ENCODE measurements at places on chromosomes 4 and X.

GRCh38 chr4:148060264-148061140 is 328.6 kb downstream of the ARHGAP10 start:
- no peak for DNase-seq

DNA sequence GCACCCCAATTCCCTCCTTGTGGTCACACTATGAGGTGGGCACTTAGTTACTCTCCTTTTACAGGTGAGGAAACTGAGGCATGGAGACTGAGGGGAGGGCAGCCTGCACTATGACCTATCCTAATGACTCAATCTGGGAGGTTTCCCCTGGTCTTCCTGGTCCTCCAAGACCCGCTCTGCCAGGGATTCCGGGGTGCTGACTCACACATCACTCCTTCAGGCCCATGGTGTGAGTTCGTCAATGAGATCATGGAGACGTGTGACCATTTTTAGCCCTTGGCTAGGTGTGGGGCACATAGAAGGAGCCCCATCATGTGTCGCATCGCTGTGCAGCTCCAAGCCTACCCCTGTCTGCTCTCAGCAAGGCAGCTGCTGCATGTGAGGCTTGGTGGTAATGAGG is 32.4 kb upstream of the BCOR start:
- no peak for DNase-seq

DNA sequence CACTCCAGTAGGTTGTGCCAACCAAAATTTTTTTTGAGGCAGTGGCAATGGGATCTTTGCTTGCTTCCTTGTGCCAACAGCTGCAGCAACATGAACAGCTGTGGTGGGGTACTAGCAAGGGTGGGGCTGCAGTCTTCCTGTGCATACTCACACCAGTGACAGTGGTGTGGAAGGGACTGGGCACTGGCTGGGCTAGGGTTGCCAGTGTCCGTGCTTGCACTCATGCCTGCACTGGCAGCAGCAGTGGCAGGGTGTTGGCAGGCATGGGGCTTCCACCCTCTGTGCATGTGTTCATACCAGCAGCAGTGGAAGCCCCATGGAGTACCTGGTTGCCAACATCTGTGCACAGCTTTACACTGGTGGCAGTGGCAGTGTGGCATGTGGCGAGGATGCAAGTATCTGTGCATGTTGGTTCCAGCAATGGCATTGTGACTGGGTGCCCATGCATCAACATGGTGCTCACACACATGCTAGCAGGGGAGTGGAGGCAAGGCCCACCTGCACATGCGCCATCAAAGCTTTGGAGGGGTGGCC is 1312.6 kb downstream of the PCDH18 start:
- no peak for DNase-seq

DNA sequence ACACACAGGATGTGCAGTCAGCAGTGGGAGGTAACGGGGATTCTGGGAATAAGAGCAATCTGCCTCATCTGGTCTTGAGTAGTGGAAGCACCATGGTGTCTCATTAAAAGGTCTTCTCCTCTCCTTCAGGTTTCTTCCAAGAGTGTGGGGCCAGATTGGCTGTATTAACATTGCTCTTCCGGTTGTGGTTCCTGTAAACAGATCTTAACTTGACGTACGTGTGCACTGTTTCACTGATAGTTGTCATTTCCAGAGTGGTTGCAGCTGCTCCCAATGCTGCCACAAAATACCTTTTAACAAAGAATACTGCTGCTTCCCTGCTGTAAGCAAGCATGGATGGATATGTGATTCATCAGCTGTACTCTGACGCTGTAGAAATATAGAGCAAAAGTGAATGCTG is 1443.4 kb upstream of the TENM3 start:
- no peak for DNase-seq

DNA sequence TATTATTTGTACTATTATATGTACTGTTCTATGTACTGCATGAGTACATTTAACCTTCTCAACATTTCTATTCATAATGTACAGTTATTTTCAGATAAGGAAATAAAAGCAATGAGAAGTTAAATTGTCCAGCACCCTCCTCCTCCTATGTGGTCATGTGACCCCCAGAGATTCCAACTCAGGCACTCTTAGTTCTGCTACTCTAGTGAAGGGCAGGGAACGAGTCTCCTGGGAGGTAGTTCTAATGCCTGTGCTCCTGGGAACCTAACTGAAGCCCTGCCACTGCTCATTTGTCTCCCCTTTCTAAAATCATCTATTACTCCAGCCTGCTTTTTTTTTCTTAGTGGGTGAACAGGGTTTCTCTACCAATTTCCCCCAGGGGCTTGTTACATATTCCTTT is 105.9 kb upstream of the GPRIN3 start:
- DNase-seq, result no peak

DNA sequence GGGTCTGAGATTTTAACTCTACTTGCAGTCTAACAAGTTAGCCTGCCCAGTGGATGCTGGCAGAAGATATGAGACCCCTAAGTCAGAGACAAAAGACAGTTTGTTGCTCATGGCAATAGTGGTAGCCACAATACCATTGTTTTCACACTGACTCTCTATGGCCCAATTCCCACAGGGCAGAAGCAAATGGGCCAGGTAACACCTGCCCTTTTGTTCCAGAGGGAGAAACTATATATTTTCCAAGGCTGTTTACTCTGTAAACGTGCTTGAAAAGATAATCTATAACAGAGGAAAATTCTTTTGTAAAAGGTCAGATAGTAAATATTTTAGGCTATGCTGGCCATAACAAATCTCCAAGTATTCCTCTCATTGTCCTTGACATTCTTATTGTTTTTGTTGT is 57.2 kb upstream of the NPNT start:
- no peak for DNase-seq

GRCh38 chrX:150781677-150782076 is 88.5 kb downstream of the MTMR1 start:
- no peak for DNase-seq

DNA sequence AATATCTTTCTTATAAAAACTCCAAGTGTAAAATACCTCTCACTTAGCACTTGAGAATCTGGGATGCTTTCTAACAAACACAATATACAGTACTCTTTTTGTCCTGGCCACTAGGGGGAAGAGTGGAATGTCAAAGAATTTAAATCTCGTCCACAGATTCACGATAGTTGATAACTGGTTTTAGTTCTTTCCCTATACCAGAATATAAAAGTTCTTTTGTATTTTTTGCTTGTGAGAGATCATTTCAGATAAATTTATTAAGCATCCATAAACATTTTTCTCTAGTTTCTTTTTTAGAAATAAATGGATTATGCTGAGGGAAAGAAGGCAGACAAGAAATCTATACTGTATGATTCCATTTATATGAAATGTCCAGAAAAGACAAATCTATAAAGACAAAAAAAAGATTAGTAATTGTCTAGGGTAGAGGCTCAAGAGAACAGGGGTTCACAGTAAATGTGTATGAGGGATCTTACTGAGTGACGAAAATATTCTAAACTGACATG is 50.4 kb downstream of the MGARP start:
- DNase-seq, result no peak

DNA sequence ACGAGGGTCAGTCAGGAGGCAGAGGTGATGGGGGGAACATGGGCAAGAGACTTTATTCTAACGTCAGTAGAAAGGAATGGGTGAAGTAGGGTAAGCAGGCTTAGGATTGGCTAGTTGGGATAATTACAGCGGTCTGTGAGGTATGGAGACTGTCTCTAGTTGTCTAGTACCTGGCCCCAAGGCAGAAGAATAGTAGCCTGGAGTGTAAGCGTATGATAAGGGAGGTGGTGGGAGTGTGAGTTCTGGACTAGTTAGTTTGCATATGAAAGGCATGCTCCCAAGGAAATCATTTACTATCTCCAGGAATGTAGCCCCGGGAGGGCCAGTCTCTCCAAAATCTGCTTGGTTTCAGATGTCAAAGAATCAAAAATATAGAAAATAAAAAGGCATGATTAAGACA is 219.6 kb upstream of the ANXA3 start:
- DNase-seq, result no peak

GRCh38 chrX:139388254-139388653 is 142.3 kb upstream of the F9 start:
- no peak for DNase-seq

GRCh38 chr4:65482410-65482809 is 187.9 kb downstream of the EPHA5 start:
- DNase-seq, result no peak

DNA sequence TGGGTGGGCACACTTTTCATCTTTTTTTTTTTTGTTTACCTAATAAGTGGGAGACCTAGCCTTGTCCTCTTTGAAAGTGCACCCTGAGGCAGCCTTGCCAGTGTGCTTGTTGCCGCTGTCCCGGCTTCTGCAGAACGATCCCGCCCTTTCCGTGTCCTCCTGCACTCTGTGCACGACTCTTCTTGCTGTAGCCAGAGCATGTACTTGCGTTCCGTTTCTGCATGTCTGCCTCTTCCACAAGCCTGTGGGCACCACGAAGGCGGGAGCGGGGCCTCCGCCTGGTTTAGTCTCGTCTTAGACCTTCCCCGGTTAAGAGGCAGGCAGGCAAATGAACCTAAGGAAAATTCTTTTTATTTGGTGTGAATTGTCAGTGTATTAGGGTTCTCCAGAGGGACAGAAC is 32.6 kb upstream of the TBC1D14 start:
- DNase-seq, result no peak

DNA sequence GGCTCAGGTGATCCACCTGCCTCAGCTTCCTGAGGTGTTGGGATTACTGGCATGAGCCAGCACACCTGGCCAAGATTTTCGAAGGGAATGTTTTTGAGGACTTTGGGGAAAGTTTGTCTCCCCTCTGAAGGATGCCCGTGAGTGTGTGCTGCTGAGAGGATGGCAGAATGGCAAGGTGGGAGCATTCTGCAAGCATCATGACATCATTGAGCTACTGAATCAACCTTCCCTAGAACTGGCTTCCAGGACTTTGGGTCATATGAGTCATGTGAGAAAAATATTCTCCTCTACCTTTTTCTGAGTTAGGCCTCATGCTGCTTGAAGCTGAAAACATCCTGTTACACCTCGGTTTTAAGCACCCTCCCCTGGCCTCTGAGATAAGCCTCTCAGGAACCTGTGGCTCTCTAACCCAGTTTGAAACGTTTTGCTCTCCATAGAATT is 31.0 kb downstream of the TMEM131L start:
- DNase-seq, result no peak

DNA sequence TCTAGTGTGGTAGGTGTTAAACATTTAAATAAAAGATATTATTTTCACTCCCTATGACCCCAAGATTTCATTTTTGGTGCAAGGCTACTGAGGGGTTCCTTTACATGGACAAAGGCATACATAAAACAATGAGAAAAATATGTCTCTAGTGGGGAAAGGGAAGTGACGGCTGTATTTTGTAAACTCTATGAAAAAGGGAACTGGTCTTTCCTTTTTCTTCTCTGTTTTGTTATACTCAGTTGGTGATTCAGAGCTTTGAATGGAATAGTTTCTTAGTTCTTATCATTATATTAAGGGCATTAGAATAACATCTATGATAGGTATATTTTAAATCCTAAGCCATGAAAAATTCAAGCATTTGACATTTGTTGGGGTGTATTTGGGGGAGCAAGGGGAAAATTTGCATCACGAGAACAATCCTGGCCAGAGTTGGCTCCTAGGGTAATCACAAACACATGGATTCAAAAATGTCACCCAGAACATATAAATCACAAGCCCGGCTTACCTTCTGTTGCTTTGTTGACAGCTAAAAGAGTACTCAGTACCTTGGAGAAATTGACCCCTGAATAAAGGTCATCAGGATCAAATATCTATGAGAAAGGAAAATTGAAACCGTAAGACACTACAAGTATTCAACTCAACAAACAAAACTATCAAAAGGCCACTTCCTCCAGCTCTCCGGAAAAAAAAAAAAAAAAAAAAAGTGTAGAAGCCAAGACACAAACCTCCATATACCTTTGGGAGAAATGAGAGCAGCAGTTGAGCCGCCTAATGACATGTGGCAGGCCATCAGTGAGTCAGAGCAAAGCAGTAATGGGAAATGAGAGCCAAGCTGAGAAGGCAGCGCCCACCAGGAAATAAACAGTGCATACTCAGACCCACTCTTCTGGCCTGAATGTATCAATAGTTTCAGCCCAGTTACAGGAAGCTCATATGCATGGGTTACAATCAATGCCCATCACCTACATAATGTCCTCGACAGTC is 33.4 kb downstream of the ARHGEF6 start:
- no peak for DNase-seq

DNA sequence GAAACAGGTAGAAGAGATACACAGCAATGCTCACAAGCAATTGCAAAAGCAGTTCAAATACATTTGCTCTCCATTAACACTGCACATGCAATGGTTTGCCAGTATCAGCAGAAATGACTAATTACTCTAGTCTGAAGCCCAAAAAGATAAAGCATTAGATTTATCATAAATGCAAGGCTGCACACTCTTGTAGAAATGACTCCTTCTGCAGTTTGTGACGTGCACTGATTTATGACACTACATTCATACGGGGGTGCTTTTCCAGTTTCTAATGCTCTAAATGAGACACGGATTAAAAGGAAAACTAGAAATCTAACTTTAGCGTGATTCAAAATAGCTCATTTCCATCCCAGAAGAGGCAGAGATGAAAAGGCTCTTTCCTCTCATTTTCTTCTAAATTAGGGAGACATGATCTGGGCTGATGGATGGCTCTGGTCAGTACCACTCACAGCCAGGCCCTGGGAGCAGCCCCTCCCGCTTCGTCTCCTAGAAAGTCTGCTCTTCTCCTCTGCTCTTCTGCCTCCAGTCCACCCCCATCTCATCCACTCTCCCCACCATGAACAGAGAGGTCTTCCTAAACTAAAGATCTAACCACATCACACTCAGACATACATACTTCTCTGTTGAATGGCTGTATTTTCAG is 33.2 kb downstream of the PPP2R2C start:
- DNase-seq, result no peak

- DNase-seq, result no peak
Observed at GRCh38 chr4:163482190-163482589, 8.6 kb upstream of the TKTL2 start.

GRCh38 chr4:4330794-4331193 is 40.7 kb downstream of the ZBTB49 start:
- DNase-seq, result no peak

- DNase-seq, result no peak
Observed at GRCh38 chr4:93203708-93204107, 624.8 kb upstream of the ATOH1 start.

GRCh38 chr4:98606894-98607293 is 51.5 kb downstream of the TSPAN5 start:
- DNase-seq, result no peak

DNA sequence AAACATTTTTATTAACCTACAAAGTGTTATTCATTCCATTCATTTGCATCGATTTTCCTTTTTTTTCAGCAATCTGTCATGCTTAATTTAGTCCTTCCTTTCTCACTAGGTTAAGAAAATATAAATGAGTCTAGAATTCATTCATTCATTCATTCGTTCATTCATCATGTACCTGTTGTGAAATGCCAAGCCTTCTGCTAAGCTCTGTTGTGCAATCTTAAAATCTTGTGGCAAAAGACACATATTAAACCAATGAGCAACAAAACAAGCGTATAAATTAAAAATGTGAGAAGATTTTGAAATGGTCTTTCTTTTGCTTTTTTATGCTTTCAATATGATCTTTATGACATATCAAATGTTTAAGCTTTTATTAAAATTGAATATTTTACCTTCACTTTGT is 88.6 kb upstream of the MAD2L1 start:
- DNase-seq, result no peak

DNA sequence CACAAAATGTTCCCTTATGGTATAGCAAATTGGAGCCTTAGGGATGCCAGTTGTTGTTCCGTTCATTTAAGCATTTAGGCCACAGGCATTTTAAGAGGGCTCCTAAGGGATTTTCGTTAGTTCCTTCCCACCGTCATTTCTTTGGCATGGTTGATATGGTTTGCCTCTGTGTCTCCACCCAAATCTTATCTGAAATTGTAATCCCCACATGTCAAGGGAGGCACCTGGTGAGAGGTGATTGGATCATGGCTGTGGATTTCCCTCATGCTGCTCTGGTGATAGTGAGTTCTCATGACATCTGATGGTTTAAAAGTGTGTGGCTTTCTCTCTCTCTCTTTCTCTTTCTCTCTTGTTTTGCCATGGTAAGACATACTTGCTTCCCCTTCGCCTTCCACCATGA is 104.1 kb downstream of the ASB9 start:
- no peak for DNase-seq
